ENCODE measurements at places on chromosomes 5 and 9. TPM values are rescaled to one million over a fixed set of nuclear protein-coding genes. Genes with fewer than 3 reads are reported as not detected.

TGFBI gene
- total RNA-seq = 224 TPM

CCDC180 gene
- 24.8 TPM for total RNA-seq

SOX30 gene
- total RNA-seq = 0.06 TPM

CCDC152 gene
- 1.6 TPM for total RNA-seq

IFNA21 gene
- total RNA-seq = not detected

OR1Q1 gene
- total RNA-seq = not detected

GNA14 gene
- 21.1 TPM for total RNA-seq

TLX3 gene
- total RNA-seq = not detected

SEMA5A gene
- total RNA-seq = 45.6 TPM

PTPN3 gene
- 30.4 TPM for total RNA-seq

FBXO4 gene
- total RNA-seq = 10.8 TPM
